ENCODE measurements at places on chromosomes 4 and X.

DNA sequence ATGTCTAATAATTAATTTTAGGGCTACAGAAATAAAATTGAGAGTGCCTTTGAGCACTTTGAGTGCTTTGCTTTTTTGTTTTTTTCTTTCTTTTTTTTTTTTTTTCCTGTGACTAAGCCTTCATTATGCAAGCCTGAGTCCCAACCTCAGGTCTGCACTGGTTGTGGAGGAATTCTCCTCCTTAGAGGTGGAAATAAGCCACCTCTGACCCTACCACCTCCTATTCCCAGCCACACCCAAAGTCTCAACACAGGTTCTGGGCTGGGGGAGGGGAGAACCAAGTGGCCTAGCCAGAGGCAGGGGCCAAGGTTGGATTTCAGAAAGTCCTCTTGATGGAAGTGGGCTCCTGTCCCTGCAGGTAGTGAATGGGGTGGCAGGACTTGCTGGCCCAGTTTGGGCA lies 180.2 kb downstream of the ARAP2 start:
- DNase-seq, result no peak

DNA sequence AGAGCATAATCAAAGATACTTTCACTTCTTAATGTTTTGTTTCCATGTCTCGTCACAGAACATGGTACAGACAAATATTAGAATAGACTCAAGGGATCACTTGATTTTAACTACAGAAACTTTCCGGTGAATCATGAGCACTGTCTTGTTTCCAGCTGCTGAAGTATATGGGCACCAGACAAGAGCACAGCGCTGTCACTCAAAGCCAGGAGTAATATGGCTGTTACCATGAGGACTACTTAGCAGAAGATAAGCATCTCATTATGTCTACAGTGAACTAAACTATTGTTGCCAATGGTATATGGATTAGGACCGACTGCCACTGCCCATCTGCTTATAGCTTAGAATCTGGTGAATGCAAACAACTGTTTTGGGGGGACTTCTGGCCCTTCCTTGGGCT lies 34.3 kb downstream of the MECP2 start:
- no peak for DNase-seq

- DNase-seq, result no peak
These were observed 40.8 kb downstream of the CLNK start for GRCh38 chr4:10643600-10644425.

GRCh38 chr4:95500361-95500760 lies 48.4 kb downstream of the UNC5C start:
- no peak for DNase-seq

GRCh38 chr4:17024425-17024824 lies 126.0 kb upstream of the LDB2 start:
- no peak for DNase-seq

GRCh38 chrX:36407836-36408235 lies 488.3 kb downstream of the CFAP47 start:
- DNase-seq, result no peak

- DNase-seq, result no peak
These were observed 6.7 kb downstream of the ARAP2 start for GRCh38 chr4:36237366-36238313.

DNA sequence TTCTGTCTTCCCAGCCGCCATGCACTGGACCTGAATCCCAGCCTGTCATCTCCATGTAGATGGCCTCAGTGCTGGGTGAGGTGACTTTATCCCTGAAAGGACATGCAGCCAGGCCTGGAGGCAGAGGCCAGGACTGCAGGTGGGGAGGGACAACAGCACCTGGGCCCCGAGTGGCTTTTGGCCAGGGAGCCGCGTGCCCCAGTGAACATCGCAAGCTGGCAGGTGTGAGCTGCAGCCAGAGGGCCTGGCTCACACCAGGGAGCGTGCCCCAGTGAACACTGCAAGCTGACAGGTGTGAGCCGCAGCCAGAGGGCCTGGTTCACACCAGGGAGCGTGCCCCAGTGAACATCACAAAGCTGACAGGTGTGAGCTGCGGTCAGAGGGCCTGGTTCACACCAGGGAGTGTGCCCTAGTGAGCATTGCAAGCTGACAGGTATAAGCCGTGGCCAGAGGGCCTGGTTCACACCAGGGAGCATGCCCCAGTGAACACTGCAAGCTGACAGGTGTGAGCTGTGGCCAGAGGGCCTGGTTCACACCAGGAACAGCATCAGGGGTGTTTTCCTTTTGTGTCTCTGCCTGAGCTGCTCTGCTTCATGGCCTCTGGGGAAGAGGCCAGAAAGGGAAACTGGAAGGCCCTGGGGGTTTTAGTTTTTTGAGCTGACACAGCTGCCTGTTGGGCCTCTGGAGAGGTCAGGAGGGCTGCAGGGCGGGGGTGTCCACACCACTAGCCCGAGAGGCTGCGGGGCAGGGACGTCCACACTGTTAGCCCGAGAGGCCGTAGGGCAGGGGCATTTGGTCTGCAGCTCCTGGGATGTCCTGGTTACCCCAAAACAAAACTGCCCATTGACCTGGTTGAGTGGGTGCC lies 22.7 kb upstream of the PSAPL1 start:
- no peak for DNase-seq

- no peak for DNase-seq
These were observed 181.8 kb downstream of the HS6ST2 start for GRCh38 chrX:132776486-132777210.

- DNase-seq, result no peak
These were observed 168.7 kb upstream of the PPP1R2C start for GRCh38 chrX:42946544-42947194.

DNA sequence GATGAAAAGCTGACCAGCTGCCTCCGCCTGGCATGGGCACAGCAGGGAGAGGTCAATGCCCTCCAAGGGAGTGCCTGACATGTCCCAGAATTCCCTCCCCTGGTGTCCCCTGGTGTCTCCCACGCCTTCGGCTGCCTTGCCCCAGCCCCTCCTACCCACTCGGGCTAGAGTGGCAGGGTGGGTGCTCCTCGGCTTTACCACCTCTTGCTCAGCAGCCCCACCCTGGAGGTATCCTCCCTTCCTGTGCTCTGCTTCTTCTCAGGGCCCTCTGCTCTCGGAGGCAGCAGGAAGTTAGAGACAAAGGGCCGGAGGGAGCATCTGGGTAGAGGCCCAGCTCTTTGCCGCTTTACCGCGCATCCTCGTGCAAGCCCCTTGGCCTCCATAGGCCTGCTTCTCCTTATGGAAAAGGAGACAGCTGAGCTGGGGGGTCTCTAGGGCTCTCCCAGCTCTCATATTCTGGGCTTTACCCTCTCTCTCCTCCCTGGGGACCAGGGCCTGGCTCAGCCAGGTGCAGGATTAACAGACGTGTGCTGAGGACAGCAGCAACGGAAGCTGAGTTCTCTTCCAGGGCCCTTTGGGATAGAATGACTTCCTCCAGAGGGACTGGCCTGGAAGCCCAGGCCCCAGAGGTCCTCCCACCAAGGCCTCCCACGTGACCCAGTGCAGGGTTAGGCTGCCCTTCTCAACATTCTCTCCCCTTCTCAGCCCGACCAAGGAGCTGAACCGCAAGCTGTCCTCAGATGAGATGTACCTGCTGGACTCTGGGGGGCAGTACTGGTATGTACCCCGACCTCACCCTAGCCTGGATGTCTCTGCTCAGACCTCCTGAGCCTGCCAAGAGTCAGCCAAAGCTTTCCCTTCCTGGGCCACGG lies 17.2 kb downstream of the XPNPEP2 start:
- peak; percentile 55 for DNase-seq

DNA sequence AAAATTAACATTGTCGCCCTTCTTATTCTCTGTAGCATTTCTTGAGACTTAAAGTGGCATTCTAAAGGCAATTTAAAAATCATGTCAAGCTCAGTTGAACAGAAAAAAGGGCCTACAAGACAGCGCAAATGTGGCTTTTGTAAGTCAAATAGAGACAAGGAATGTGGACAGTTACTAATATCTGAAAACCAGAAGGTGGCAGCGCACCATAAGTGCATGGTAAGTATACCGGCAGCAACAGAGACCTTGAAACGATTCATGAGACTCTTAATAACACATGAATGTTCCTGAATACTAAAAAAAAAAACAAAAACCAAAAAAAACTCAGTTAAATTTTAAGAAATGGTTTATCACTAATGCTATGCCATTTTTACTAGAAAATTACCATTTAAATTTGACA lies 82.4 kb upstream of the HPRT1 start:
- DNase-seq, result peak; percentile 68

DNA sequence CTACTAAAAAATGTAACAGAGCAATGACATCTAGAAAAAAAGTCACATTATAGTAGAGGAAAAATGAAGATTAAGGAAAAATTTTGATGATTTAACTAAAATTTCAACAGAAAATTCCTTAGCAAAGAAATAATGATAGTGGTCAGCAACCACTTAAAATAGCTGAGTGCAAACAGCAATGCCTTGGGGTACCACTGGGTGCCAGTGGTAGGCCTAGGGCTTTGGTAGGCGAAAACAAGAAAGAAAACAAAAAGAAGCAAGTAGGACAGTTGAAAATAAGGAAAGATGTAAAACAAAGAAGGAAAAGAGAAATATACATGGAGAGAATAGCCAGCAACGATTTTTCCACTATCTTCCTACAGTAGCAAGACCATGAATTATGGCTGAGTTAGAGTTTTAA lies 313.5 kb upstream of the IRS4 start:
- no peak for DNase-seq

GRCh38 chr4:152713951-152714705 lies 34.3 kb upstream of the TMEM154 start:
- no peak for DNase-seq

DNA sequence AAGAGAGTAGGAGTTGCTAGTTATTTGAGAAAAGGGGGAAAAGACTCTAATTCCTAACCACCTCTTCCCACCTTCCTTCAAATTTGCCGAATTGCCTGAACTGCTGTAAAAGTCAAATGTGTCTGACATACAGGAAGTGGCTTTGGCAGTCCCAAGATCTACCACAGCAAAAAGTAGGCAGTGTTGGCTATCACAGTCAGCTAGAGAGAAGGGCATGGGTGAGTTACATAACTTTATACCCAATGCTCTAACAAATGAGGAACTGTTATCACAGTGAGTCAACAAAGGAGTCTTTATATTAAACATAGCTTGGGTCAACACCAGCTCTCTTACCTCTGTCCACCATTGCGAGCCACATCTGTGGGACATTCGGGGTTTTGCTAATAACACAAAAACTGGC lies 2.4 kb upstream of the MBNL3 start:
- peak; percentile 68 for DNase-seq

- no peak for DNase-seq
These were observed 9.7 kb upstream of the PDGFC start for GRCh38 chr4:156981262-156981769.

- no peak for DNase-seq
These were observed 28.6 kb upstream of the EPGN start for GRCh38 chr4:74279716-74280115.

GRCh38 chr4:109214622-109215301 lies 87.7 kb downstream of the COL25A1 start:
- no peak for DNase-seq

DNA sequence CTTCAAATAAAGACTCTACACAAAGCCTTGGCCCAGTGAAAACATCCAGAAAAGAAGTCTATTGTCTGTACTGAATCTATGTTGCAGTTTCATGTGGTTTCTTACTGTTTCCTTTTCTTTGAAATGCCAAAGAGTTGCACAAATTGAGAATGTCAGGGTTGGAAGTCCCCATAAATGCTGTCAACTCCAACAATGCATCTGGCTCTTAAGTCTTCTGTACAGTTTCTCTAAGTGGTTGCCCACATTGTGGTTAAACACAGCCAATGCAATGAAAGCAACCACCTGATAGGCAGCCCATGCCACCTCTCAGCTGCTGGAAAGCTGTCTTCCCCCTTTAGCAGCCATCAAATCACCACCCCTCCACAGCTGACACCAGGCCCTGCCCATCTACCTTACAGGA lies 67.2 kb upstream of the C1GALT1C1 start:
- peak; percentile 79 for DNase-seq

- no peak for DNase-seq
These were observed 145.7 kb upstream of the TBC1D9 start for GRCh38 chr4:140901736-140902336.

GRCh38 chr4:69658133-69658532 lies 5.1 kb upstream of the UGT2A1 start:
- DNase-seq, result no peak

DNA sequence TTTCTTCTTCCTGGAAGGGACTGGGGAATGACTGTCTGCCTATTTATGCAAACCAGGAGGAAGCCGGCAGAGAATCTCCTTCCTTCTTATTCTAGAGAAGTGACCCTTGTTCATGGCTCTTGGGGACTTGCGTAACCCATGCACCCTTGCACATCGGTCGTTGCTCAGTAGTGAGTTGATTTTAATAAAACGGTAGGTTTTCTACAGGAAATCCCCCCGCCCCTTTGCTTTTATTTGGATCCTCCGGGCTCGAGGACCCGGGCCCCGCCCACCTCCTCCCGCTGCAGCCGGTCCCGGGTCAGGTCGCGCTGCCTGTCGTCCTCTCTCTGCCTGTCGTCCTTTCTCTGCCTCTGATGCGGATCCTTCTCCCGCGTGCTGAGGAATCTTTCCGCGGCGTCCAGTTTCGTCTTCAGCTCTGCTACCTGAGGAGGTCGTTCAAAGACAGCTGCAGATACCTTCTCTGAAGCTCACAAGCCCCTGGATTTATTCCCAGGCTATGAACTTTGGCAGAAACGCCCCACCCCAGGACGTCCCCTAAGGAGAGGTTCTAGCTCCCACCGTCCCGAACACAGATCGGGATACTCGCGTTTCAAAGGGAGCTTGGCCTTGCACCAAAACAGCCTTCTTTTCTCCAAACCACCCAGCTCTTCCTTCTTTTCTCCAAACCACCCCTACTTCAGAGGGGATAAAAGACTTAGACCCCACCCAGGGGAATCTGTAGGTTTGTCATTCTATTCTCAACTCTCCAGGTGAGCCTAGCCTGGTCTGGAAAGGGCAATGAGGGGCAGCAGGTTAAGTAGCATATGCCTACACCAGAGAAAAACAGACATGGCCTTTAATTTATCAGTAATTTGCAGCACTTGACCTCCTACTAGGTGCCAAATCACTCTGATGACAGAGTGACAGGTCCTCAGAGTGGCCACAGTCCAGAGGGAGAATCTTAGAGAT lies 7.0 kb downstream of the TNIP3 start:
- DNase-seq, result no peak

DNA sequence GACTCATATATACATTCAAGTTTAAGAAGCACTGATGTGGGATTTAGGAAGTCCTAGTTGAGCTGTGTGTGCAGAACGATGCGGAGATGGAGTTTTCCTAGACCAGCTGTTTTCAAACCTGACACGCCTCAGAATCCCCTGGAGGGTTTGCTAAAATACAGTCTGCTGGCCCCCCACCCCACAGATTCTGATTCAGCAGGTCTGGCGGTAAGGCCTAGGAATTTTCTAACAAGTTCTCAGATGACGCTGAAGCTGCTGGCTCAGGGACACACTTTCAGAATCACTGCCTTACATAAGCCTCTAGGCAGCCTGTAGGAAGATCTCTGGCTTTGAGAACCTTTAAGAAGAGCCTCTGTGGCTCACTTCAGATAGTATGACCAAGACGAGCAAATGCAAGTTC lies 73.1 kb downstream of the PHEX start:
- DNase-seq, result no peak

DNA sequence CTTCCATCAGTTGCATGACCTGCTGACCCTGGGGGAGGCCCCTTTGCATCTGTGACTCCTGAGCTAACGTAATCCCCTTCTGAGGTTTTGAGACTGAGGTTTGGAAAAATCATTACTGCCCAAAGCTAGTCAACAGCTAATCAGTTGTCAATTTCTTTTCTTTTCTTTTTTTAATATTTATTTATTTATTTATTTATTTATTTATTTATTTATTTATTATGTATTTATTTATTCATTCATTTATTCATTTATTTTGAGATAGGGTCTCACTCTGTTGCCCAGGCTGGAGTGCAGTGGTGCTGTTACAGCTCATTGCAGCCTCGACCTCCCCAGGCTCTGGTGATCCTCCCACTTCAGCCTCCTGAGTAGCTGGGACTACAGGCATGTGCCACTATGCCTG lies 25.1 kb upstream of the FHL1 start:
- DNase-seq, result no peak
